Kidney tubule cell (primary cell): ENCODE measurements at places on chromosomes 2 and 18.

DNA sequence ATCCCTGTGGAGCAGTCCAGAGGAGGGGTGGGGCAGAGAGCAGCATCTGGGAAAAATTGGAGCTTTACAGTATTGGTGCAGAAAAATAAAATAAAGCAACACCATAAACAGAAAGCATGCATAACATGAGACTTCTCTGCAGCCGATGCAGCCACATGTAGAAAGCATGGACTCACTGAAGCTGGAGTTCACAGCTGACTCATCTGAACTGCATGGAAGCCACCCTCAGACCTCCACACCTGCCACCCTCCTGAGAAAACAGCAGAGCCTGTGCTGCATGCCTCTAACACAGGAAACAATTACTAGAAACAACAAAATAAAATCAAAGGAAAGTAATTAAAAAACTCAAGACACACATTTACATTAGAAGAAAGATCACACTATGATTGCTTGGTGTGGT, 169.4 kb upstream of the ALKAL2 start:
- peak; percentile 29 for DNase-seq

- DNase-seq = no peak
These were observed 3.3 kb downstream of the MTCL1 start for GRCh38 chr18:8708670-8709069.

DNA sequence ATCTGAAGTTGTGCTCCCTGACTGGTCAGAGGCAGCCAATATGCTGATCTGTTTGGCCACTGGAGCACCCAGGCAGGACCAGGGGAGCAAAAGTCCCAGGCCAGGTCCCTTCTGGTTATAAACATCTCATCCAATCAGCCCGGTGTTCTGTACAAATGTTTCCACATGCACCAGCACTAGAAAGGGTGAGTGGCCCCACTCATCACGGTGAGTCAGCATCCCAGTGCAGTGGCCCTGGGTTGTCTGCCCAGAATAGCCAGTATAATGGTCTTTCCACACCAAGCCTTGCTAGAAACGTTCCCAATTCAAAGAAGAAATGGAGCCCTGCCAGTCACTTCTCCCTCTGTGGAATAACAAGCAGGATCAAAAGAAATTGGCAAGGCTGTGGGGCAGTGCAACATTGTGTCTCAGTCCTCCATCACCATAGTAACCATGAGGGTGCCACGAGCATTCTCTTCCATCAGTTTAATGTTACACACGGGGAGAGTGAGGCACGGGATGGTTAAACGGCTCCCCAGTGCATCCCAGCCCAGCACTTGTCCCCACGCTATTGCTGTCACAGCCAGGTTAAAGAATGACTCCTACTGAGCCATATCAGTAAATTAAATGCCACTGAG, 174.9 kb downstream of the SEPTIN10 start:
- peak; percentile 28 for DNase-seq

- DNase-seq = no peak
These were observed 22.6 kb downstream of the CIB4 start for GRCh38 chr2:26618611-26619010.

DNA sequence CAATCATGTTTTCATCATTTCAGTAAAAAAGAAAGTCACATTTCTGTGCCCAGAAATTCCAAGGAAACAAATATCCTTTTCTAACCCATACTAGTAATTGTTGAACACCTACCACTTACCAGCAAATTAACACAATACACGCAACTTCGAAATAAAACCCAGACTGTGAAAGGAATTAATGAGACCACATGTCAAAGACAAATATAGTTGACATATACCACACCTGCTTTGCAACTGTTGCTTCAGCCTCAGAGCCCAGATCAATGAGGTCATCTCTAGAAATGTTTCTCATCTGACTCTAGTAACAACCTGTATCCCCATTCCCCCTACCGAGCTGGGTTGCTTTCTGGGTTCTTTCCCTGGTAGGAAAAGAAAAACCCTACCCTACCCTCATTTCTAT, 52.6 kb downstream of the TRIP12 start:
- no peak for DNase-seq

GRCh38 chr2:44388877-44389276, 27.1 kb downstream of the CAMKMT start:
- DNase-seq = no peak

DNA sequence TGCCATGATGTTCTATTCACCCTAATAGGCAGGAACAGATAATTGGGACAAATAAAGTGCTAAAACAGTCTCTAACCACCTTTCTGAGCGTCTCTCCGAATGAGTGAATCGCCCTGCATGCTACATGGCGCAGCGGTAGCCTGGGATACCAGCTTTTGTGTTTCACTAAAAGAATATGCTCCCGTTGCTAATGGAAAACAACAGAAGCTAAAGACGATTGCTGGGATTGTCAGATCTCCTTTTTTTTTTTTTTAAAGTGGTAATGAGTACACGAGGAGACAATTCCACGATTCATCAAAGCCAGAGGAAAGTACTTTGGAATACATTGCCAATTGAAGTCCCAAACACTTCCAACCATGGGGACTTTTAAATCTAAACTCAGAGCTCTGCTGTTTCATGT, 1815.3 kb upstream of the CELF4 start:
- DNase-seq = no peak

DNA sequence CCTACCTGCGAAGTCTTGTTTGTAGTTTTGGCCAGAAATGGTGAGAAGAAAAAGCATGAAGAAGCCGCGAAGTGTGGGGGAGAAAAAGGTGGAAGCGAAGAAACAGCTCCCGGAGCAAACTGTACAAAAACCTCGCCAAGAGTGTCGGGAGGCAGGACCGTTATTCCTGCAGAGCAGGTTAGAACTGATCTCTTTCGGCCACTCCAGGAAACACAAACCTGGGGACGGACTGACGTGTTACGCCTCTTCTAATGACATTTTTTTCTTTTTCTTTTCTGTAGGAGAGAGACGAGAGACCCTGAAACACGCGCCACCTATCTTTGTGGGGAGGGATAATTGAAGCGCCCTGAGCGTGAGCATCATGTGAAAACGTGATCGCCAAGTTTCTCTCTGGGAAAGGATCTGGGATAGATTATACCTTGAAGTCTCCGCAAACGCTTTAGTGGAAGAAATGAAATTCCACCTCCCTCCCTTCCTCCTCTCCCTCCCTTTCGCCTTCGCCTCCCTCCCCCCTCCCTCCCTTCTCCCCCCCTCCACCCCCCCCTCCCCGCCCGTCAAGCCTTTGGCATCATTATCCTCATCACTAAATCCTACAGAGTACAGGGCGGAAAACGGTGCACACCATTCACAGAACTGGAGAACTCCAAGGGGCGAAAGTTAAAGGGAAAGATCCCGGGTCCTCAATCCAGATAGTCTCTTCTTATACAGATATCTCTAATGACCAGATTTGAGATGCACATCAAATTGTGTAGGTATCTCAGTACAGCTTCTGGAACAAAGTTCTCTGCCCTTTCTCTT, at the start of gene ZEB2:
Gene ZEB2 (minus strand): TSS at position 186 of the 798 bp plus-strand sequence. CDS start 2,769 bp downstream, outside the sequence.
- DNase-seq = peak; percentile 67

DNA sequence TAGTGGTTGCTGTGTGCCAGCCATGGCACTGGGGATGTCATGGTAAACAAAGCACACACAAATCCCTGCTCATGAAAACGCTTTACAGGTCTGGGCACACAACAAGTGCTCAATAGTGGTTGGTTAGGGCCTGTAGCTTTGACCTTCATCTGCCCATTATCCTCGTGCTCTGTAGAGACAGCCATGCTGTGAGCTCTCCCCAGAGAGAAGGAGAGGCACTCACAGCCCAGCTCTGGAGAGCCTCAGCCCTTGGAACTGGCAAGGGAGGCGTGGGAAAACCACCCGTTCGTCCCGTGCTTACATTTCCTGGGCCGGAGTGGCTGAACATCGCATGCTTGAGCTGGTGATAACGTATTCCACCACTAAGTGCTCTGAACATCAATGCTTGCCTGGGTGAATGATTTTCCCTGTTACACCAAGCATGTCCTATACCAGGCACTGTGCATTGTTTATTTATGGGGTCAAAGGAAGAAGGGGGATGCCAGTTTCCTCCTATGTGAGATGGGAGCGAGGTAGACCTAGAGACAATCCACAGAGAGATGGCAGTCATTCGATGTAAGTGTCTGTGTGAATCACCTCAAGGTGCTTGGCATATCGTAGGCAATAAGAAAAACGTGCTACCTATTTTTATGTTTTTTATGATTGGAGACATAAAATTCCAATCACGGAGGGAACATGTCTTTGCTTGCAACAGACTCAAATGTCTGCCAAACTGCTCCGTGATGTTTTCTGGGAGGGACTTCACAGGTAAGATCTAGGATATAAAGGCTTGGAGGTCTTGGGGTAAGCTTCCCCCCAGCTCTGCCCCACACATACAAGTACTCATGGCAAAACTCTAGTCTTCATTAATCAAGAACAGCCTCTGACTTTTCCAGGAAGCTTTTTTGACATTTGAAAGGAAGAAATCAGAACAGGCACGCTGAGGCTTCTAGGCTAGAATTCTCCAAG, 75.5 kb downstream of the DDX1 start:
- DNase-seq = peak; percentile 37

GRCh38 chr18:76860411-76860810, 38.1 kb downstream of the ZNF236 start:
- no peak for DNase-seq

DNA sequence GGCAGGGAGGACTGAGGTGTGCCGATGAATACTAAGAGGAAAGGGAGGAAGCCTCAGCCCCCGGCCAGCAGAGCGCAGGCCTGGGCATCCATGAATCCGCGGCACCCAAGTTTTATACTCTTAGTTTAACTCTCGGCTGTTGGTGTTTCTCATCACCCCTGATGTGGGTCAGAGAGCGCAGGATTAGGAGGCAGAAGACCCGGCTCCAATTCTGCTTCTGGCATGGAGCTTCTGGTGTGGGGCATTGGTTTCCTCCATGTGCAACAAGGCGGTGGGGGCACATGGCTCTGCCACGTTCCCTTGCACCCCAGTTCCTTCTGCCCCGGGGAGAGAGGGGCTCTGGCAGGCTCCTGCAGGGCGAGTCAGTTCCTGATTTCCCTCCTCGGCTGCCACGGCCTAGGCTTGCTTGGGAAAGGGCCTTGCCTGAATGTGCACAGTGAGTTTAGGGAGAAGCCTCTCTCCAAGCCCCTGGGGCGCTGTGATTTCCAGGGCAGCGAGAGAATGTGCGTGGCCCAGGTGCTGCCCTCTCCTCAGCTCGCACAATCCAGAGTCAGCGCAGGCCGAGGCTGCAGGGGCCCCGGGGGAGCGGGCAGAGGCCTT, 36.2 kb upstream of the DNMT3A start:
- DNase-seq = no peak

DNA sequence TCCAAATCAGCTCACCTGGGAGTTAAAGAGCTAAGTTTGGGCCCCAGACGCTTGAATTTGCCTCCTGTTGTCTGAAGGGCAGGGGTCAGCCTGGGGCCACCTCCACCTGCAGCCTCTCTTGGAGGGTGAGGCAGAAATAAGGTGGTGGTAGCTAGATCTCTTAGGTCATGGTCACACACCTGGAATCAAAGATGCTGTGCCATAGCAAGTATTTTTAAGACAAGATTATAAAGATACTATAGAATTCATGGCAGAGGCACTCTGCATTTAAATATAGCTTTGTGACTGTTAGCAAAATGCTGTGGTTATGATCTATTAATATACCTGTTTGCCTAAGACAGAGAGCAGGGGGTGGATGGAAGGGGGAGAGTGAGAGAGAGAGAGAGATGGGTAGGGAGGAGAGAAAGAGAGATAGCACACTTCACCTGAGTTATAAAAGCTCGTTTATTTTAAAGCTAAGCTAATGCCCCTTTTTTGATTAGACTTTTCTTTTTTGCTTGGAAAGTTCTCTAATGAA, 242.7 kb downstream of the TMEM182 start:
- no peak for DNase-seq

DNA sequence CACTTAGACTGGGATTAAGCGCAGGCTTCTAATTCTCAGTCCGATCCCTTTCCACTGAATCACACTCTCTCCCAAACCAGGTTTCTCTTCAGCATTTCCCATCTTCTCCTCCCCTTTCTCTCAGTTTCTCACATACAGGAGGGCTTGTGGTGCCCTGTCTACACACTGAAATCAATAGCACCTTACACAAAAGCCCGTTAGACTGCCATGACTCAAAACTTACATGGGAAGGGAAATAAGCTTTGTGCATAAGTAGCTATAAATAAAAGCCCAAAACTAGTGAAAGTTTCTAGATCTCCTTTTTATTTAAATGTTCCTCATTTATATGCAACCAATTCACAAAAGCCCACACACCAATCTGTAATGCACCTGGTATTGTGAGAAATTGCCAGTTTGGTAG, 318.4 kb downstream of the TXNL1 start:
- DNase-seq = no peak

DNA sequence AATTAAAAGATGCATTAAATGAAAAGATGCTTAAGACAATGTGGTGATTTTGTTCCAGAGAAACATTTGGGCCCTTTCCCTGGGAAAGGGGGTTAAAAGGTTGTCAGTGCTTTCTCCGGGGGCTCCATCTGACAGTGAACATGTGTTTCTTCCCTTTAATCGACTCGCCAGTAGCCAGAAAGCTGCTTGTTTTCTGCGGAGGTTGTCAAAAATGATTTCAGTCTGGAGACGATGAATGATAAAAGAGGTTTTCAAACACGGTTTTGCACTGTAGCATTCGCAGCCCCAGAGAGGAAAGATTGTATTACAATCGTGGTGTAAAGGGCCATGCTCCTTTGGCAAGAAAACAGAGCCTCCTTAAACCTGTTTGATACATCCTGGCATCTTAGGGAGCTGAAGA, 111.5 kb upstream of the MEIS1 start:
- DNase-seq = no peak

- DNase-seq = no peak
These were observed 125.4 kb upstream of the FOSL2 start for GRCh38 chr2:28267282-28267681.
